Osteoblast (primary cell): ENCODE measurements at places on chromosomes 1 and 21. TPM values are rescaled to one million over a fixed set of nuclear protein-coding genes. Genes with fewer than 3 reads are reported as not detected.
A peak's percentile ranks its signal among the peaks of the same experiment; 100 is the strongest.

Gene DPYD
- total RNA-seq, result 81.4 and 90.2 TPM in 2 replicates

- no peak for DNase-seq
Observed at GRCh38 chr21:16550917-16551741, 821.3 kb downstream of the USP25 start.

- peak; percentile 91 for DNase-seq
Observed at GRCh38 chr1:225962440-225962975, 21.5 kb upstream of the LEFTY2 start.

DNA sequence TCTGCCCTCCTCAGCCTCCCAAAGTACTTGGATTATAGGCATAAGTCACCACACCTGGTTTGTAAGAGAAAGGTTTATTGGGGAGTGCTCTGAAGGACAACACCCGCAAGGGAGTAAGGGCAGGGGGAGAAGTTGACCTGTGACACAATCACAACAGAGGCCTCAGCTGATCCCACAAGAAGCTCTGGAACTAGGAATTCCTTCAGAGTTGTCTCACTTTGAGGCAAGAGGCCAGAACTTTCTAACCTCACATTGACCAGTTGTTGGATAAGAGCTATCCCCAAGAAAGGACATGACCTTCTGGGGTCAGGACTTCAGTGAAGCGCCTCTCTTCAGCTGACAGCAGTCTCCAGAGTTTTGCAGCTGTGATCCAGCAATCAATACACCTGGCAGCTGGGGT, 27.4 kb upstream of the RC3H1 start:
- no peak for DNase-seq

DNA sequence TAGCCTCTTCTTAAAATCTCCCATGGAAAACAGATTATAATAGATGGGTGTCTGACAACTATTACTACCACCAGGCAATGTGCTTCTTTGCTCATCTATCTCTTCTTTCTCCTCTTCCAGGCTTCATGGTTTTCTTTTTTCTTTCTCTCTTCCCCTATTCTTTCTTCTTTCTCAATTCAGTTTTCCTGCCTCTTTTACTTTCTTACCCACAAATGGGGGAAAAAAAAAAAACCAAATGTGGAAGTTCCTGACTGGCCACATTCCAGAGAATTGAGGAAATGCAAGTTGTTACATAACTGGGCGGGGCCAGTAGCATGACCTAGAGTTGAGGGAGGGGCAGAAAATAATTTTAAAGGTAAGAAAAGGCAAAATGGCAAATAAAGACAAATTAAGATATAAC, 10.9 kb upstream of the SMG7 start:
- no peak for DNase-seq

DNA sequence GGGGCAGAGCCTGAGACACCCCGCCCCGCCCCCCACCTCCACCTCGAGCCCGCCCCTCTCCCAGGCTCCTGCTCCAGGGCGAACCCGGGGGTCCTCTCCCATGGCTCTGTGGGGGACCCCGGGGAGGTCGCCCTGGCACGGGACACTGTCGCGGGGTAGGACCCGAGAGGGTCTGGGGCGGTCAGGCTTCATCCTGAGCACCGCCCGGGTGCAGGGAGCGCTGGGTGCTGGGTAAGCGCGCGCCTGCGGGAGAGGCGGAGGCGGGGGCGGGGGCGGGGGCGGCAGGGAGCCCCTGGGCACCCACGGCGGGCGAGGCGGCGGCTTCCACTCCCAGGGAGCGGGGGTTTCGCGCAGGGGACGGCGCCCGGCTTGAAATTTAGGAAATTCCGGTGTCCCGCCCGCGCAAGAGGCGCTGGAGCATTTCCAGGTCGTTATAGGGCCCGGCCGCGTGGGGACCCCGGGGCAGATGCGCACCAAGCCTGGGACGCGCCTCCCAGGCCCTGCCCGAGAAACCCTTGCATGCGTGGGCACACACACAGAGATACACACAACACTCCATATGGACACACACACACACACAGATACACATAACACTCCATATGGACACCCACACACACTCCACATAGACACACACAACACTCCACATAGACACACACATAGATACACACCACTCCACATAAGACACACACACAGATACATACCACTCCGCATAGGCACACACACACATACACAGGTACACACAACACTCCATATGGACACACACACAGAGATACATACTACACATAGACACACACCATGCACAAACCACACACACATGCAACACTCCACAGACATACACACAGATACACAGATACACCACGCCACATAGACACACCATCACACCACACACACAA, 48.7 kb upstream of the SLC19A1 start:
- DNase-seq, result peak; percentile 79

- peak; percentile 13 for DNase-seq
Observed at GRCh38 chr1:43423672-43424550, 29.8 kb downstream of the HYI start.

Gene SNRNP40
- total RNA-seq, result 67.5 and 78.2 TPM in 2 replicates

Gene OR6N1
- total RNA-seq, result not detected in 2 replicates

GRCh38 chr21:37389456-37389855, 22.9 kb downstream of the DYRK1A start:
- no peak for DNase-seq

GRCh38 chr1:5729636-5730145, 262.5 kb downstream of the NPHP4 start:
- peak; percentile 64 for DNase-seq

Gene SZRD1
- total RNA-seq, result 63.6 and 66.2 TPM in 2 replicates

DNA sequence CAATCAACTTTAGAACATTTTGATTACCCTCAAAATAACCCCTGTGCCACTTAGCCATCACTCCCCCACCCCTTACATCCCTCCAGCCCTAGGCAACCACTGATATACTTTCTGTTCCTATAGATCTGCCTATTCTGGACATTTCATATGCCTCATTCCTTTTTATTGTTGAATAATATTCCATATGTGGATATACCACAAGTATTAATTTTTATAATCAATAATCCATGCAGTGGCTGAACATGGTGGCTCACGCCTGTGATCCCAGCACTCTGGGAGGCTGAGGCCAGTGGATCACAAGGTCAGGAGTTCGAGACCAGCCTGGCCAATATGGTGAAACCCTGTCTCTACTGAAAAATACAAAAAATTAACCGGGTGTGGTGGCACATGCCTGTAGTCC, 20.1 kb upstream of the MED18 start:
- peak; percentile 26 for DNase-seq

DNA sequence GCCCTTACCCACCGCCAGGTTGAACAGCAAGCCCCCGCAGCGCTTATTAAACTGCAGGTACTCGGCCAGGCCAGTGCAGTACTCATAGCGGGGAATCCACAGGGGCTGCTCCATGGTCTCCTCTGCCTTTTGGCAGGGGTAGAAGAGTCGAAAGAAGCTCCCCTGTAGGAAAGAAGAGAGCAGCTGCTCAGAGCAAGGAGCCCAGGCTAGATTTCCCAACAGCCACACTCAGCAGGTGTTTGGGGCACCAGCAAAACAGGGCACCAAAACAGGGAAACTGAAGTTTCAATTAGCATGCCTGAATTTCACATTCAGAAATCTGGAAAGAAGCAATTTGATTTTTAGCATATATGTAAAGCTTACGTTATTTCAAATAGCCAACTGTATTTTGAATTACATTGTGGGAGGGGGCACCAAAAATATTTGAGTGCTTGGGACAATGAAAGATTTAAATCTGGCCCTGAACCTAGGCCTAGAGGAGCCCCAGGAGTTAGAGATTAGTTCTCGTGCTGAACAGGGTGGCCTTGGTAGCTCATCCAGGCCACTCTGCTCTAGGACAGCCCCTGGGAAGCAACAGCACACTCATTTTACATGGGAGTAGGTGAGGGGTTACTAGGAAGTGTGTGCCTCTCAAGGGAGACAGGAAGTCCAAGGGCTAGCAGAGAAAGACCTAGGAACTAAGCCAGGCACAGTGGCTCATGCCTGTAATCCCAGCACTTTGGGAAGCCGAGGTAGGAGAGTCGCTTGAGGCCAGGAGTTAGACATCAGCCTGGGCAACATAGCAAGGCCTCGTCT, 8.2 kb downstream of the PAFAH2 start:
- DNase-seq, result no peak

GRCh38 chr1:60874718-60875117, 207.6 kb upstream of the NFIA start:
- peak; percentile 66 for DNase-seq

Gene LRP8
- total RNA-seq, result 8.3 and 11.2 TPM in 2 replicates

DNA sequence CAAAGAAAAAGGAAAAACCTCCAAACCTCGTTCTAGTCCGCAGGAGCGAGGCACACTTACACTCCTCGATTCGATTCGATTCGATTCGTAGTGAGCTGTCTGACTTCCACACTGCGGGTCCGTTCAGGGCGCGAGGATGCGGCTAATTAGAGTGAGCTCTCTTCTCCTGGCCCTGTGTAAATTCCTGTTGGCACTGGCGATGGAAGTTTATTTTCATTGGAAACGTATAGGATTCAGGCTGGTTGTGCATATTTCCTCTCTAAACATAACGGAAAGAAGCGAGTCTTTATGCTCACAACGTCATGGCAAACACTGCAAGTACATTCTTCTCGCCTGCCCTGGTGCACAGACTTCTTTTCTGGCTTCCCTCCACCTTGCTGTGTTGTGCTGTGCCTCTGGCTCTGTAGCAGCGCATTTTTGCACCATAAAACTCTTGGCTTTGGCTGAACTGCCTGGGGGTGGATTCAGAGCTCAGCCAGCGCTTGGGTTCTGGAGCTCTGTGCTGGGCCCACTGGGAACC, 2.7 kb downstream of the HUNK start:
- no peak for DNase-seq

Gene ANGPTL3
- total RNA-seq, result under 0.01 TPM in 1 of 2 replicates, not detected in the other

GRCh38 chr21:44574457-44575306, 1.2 kb downstream of the KRTAP10-4 start:
- DNase-seq, result no peak

DNA sequence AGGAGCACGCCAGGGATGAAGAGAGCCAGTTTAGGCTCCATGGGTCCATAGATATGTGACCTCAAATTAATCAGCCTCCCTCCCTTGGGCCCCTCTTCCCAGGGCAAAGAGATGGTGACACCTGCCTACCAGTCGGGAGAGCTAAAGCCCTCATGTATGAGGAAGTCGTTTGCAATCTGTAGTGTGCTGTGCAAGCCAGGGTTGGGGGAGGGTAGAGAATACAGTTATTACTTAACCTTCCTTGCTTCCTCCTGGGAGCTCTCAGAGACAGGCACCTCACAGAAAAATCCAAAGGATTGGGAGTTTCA, 4.0 kb downstream of the PGLYRP4 start:
- DNase-seq, result no peak

DNA sequence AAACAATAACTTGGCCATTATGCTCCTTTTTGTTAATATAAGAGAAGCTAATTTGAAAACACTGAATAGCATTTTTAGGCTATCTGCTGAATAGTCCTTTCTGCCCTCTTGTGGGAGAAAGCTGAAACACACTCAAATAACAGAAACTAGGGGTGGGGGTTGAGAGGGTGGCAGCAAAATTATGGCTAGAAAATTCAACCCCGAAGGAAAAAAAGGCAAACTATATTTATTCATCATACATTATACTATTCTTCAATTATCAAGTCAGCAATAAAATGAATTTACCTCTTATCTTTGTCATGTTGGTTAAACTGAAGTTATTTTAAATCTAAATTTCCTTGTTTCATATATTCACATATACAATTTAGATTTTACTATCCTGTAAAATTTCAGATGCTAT, 255.9 kb downstream of the FAF1 start:
- no peak for DNase-seq

- DNase-seq, result no peak
Observed at GRCh38 chr1:6396998-6397397, 3.4 kb upstream of the ACOT7 start.

DNA sequence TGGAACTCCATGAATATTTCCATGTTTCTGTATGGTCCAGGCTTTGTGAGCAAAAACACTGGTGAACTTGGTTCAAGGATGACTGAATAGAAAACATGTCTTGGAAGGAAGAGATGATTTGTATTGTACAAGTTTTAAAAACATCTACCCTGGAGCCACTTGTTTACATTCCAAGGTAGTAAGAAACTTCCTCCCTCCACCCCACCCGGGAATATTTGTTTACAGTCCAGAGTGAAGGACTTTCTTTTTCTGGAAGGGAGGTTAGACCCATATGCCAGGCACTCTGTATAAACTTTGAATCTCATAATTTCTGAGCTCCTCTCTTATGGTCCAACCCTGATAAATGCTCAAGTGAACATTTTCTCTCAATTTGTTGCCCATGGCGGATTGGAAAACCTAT, 323.3 kb upstream of the LYPLAL1 start:
- DNase-seq, result no peak

Gene ARHGEF16
- not detected in 2 replicates for total RNA-seq

Gene NPHP4
- 6.5 and 8.0 TPM in 2 replicates for total RNA-seq

Gene SESN2
- total RNA-seq, result 56.3 and 59.7 TPM in 2 replicates

DNA sequence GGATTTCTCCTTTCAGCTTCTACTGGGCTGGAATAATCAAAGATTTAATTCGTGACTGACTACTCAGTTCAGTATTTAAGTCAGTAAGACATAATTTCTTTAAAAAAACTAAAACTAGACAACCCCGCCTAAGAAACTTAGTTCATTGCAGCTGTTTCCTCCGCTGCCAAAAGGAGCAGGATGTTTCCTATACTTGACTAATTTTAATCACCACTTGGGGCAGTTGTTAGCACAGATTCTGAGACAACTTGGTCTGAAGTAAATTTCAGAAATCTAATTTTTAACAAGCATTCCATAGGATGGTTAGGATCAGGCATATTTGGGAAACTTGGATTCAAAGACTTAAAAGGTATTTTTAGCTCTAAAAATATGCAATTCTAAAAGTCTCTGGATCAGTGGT, 34.0 kb downstream of the EPRS1 start:
- no peak for DNase-seq

Gene CR1L
- not detected in 2 replicates for total RNA-seq

Gene NFYC
- total RNA-seq, result 24.2 TPM in 2 replicates

DNA sequence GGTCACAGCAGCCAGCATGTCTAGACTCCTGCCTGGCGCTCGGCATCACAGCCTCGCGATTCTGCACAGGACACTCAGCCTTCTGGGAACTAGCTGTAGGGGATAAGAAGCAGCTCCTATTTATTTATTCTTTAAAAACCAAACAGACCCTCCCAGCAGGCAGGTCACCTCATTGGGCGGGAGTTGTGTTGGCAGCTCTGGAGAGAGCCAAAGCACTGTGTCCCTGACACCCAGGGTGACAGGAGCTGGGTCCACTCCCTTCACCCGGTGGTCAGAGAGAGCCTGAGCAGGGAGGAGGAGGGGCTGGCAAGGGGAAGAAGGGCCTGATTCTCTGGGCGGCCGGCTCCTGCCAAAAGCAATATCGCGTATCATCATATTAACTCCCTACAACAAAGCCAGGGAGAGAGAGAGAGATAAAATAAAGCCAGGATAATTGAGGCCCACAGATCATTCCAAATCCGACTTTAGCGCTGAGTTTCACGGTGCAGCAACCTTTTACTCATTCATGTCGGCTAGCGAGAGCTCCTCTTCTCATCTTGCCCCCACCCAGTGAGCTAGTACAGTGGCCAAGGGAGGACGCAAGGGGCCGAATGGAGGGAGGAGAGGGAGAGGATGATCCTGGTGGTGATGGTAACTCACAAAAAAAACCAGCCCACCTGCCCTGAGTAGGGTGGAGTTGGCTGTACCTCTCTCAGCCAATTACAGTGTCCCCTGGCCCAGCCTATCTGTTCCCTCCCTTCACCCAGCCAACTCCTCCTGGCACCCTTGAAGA, 79.8 kb upstream of the IFFO2 start:
- peak; percentile 78 for DNase-seq

Gene TMPRSS2
- total RNA-seq, result under 0.01 TPM in 1 of 2 replicates, not detected in the other
